Ascending aorta (tissue), 2 donors: ENCODE measurements at places on chromosomes 3 and 15.

DNA sequence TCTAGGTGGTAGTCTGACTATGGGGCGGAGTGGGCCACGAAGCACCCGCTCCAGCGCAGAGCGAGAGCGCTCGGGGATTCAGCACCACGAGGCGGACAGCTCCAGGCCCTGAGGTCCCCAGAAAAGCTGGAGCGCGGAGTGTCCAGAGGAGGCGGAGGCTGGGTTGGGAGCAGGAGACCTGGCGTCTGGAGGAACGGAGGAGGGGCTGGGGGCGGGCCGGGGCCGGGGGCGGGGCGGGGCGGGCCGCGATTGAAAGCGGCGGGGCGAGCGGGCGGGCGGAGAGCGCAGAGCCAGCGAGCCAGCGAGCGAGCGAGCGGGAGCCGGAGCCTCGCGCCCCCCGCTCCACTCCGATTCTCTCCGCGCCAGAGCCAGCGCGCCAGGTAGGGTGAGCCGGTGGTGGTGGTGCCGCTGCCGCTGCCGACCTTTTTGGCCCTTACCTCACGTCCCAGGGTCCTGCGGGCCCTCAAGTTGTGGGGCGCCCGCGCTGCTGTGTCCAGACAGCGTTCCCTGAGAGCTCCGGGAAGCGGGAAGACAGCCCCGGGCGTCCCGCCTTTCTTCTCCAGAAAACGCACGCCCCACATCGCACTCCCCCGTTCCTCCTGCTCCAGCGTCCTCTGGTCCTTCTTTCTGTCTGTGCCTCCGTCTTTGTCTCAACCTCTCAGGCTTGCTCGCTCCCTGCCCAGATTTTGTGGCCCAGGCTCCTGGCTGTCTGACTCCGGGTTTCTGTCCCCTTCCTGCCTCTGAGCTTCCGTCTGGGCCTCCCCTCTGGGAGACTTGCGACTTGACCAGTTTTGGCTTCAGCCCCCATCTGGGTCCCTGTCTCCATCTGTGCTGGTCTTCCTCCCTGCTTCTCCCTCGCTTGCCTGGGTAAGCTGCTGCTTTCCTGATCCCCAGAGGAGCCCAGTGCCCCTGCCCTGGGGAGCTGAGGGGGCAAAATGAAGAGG lies at the start of gene GRM2:
Gene GRM2, plus strand, starts transcription at position 281 of the 944 bp plus-strand sequence. CDS start 1,916 bp downstream, outside the sequence.
- peak; percentile 69 for DNase-seq

- no peak for DNase-seq
These were observed 113.2 kb downstream of the RFTN1 start for GRCh38 chr3:16400106-16400931.

- no peak for DNase-seq
These were observed 1.1 kb downstream of the RAF1 start for GRCh38 chr3:12662593-12663400.

DNA sequence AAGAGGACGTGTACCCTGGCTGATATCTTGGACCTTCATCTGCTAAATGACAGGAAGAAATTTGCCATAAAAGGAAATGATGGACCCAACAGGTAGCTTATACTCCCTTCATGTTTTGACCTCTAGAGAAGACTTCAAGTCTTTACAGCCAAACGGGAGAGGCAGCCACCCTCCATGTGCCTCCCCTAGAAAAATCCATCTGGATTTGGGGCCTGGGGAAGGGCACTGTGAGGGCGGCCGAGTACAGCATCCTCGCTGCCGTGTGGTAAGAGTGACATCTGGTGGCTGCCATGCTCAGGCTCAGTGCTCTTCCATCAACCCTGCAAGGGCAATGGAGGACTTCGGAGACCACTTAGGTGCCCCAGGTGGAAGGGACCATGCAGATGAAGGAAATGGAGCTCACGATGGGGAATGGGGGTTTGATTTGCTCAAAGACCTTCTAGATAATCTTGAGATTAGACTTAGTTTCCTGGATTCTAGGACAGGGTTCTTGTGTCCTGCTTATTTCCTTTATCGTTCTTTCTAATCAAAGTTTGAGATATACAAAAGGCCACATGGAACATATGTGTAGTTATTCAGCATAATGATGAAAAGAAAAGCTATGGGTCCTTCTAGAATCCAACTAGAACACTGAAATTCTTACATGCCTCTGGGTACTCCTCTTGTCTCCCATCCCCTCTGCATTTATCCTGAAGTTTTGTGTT lies 44.4 kb downstream of the AQP9 start:
- no peak for DNase-seq

DNA sequence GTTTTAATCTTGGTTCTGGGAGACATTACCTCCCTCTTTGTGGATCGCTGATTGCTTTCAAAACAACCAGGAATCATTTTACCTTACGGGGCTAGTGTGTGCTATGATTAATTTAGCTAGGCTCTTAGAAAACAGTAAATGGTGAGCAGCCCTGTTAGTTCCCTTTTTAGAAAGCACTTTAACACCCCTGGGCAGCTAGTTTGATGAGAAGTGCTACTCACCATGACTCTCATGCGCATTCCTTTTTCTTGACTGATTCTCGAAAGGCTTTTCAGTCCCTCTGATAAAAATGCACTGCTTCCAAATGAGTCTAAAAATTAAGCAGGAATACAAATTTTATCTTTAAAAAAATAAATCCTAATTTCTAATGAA lies 75.3 kb upstream of the LEKR1 start:
- DNase-seq: no peak

DNA sequence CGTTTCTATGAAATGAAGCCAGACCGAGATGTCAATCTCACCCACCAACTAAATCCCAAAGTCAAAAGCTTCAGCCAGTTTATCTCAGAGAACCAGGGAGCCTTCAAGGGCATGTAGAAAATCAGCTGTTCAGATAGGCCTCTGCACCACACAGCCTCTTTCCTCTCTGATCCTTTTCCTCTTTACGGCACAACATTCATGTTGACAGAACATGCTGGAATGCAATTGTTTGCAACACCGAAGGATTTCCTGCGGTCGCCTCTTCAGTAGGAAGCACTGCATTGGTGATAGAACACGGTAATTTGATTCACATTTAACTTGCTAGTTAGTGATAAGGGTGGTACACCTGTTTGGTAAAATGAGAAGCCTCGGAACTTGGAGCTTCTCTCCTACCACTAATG lies 41.9 kb upstream of the TRA2B start:
- no peak for DNase-seq

DNA sequence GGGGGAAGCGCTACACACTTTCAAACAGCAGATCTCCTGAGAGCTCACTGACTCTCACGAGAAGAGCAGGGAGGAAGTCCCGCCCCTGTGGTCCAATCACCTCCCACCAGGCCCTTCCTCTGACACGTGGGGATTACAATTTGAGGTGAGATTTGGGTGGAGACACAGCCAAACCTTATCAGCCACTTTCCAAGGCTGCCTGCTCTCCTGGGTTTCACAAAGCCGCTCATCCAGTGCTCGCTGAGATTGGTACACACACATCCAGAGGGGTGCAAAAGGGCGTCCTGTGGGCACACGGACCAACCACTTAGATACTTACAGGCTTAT lies 23.1 kb downstream of the XXYLT1 start:
- DNase-seq: no peak
